ENCODE measurements at places on chromosomes 11 and 22.

- no peak for DNase-seq
These were observed 3.1 kb downstream of the C1QTNF6 start for GRCh38 chr22:37184816-37185541.

GRCh38 chr11:47111318-47111804, 65.3 kb downstream of the ARFGAP2 start:
- no peak for DNase-seq

DNA sequence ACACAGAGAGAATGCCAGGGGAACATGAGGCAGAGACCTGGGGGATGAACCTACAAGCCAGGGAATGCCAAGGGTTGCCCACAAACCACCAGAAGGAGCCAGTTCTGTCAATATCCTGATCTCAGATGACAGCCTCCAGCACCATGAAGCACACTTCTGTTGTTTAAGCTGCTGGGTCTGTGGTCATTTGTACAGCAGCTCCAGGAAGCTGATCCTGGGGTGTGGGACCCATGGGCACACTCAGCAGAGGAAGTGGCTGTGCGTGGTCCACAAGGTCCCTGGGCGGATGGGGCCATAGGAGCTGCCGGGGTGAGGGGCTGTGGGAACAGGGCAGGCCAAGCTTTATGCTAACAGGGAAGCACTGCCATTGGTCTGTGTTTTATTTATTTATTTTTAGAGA, 12.1 kb downstream of the PPM1F start:
- DNase-seq = no peak

- no peak for DNase-seq
These were observed 8.3 kb upstream of the PPIL2 start for GRCh38 chr22:21657360-21658032.

- no peak for DNase-seq
These were observed 6.6 kb downstream of the PLEKHB1 start for GRCh38 chr11:73652856-73653559.

Data from putamen (tissue), 1 donor.